ENCODE measurements at places on chromosomes 3 and 15.

- no peak for DNase-seq
Observed at GRCh38 chr3:174644287-174644686, 214.8 kb upstream of the NAALADL2 start.

DNA sequence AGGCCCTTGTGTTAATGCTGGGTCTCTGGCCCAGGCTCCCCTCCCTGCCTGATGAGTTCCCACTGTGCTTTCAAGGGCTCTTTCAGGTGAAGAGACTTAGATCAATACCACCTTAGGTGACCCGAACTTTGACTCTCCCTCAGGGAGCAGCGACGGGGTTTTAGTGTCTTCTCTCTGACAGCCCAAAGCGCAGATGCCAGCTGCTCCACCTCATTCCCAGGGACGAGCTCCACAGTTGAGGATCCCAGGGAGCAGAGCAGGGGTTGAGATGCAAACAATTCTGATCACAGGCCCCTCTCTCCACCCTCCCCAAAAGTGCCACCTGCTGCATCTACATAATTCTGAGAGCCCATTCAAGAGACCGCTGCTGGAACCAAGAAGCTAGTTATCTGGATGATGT lies 265.1 kb downstream of the TJP1 start:
- no peak for DNase-seq

- no peak for DNase-seq
Observed at GRCh38 chr3:67083277-67083676, 85.2 kb downstream of the KBTBD8 start.

- DNase-seq: no peak
Observed at GRCh38 chr15:100944986-100945385, 25.8 kb downstream of the LRRK1 start.

GRCh38 chr15:71496336-71496955 lies 313.9 kb upstream of the NR2E3 start:
- DNase-seq: no peak

- DNase-seq: peak; percentile 66
Observed at GRCh38 chr15:65952391-65953053, 83.2 kb downstream of the RAB11A start.

DNA sequence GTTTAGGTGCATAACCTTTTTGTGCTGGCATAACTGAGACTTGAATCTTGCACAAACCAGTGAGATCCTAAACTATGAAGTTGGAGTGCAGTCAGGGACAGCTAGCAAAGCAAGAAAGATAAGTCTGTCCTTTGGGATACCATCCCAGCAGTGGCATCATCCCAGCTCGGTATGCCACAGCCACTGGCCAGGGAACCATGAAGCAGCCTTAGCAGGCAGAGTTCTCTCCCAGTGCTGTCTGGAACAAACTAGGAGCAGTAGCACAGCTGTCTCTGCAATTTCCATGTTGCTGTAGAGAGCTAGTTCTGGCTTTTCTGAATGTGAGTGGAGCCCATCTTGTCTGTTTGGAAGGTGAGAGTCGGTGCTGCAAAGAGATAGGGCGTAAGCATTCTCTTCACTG lies 130.3 kb downstream of the DTWD1 start:
- DNase-seq: no peak

GRCh38 chr3:54837964-54838363 lies 89.9 kb downstream of the LRTM1 start:
- no peak for DNase-seq

- DNase-seq: peak; percentile 43
Observed at GRCh38 chr3:115217678-115218451, 70.8 kb upstream of the ZBTB20 start.

DNA sequence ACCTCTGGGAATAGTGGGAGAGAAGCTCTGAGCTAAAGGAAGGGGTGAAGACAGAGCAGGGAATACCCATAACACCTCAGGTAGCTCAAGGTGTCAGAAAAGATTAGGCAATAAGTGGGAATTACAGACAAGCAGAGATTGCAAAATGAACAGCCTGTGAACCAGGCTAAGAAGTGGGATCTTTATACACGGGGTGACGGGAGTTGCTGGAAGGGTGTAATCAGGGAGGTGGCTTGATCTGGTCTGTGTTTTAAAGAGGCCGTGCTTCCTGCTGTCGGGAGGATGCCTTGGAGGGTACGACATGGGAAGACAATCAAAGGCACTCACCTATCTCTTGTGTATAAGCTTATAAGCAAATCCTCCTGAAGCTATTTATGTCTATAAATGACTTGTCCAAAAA lies 216.3 kb downstream of the CLSTN2 start:
- no peak for DNase-seq

DNA sequence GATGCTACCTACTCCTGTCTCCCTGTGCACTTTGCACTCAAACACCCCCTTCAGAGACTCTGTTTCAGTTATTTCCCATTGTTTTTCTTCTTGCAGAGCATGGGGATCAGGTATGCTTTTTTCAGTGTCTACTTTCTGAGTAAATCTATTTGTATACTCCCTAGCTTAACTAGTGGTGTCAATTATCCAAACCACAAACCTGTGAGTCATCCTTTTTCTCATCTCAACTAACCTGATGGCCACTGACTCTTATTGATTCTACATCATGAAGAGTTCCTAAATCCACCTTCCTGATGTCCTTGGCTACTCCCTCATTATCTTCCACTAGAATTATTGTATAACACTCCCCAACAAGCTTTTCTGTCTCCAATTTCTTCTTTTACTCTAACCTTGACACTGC lies 68.0 kb downstream of the DIPK2A start:
- no peak for DNase-seq

DNA sequence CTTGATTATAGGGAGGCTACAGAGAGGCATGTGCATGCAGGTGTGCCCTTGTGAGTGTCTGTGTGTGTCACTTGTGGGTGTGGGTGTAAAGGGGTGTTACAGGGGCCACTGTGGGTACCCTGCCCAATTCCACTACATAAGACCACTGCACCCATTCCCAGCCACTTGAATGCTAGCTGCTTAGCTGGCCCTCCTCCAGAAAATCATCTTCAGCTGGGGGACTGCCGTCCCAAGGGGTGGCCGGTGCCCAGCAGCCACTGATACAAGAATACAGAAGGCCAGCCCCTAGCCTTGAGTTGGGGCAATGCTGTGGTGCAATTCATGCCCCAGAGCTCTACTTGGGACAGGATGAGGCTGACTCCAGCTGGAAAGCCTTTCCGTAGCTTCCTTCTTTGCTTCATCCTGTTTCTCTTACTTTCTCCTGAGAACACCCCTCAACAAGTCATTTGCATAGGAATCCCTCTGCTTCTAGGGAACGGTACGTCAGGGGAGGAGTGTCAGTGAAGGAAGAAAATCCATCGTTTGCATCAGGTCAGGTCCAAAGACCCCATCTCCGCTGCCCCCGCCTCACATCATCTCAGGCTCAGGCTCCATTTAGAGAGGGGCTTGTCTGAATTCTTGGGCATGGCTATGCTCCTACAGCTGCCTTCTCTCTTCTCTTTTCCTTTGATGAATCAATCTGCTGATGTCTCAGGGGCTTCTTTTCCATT lies 72.0 kb downstream of the SCN5A start:
- no peak for DNase-seq

DNA sequence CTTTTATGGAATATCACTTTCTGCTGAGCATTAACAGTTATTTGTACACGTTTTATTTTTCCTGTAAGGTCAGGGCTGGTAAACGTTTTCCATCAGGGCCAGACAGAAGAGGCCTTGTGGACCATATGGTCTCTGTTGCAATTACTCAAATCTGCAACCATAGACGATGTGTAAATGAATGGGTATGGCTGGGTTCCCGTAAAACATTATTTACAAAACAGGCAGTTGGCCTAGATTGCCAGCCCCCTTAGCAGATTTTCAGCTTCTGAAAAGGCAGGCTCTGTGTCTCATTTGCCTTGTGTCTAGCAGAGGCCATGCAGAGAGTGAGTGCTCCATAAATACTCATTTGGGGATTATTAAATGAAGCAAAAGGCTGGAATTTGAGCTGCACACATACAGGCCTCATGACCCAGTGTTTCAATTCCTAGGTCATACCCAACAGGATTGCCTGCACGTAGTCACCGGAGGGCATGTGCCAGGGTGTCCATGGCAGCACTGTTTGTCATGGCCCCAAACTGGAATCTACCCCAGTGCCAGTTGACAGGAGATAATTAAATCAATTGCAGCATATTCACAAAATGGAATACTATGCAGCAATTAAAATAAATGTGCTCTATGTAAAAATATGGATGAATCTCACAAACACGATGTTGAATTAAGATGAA lies 51.3 kb downstream of the GPD1L start:
- no peak for DNase-seq

DNA sequence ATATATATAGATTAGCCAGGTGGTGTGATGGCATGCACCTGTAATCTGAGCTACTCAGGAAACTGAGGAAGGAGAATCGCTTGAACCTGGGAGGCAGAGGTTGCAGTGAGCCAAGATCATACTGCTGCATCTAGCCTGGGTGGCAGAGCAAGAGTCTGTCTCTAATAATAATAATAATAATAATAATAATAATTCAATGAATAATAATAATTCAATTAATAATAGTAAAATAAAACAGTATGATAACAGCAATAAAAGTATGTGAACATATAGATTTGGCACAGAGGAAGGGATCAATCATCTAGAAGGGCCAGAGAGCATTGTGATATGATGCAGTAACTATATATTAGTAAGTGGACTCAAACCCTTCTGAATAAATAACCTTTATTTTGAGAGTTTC lies 314.5 kb upstream of the COL8A1 start:
- no peak for DNase-seq

- no peak for DNase-seq
Observed at GRCh38 chr3:54279005-54279583, 156.7 kb downstream of the CACNA2D3 start.

- DNase-seq: no peak
Observed at GRCh38 chr3:150124142-150124541, 153.4 kb upstream of the PFN2 start.

DNA sequence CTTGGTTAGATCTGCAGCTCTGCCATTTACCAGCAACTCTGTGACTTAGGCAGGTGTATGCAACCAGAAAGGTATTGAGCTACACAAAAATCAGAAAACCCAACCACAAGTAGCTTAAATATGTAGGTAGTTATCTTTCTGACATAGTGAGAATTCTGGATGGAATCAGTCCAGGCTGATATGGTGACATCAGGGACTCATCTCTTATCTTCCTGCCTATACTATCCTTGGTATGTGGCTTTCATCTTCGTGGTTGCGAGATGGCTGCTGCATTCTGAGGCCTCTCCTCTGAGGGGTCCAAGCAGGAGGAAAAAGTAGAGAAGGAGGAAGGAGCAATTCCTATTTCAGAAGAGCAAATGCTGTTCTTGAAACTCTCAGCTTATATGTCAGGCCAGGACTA lies 40.0 kb downstream of the CTDSPL start:
- no peak for DNase-seq

DNA sequence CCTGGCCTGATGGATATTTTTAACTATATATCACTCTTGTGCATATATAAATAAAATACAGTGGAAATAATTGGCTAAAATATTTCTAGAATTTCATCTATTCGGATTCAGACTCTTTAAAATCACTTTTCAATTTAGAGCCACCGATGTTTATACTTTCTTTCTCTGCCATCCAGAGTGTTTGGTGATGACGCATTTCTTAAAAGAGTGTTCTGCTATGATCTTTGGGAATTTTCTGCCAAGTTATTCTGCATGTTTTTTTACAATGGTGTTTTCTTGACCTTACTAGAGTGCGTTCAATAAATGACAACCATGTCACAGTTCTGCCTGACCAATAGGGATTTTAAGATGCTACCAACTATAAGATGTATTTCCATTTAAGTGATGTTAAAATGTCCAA lies 30.2 kb downstream of the PPP2R3A start:
- DNase-seq: no peak

DNA sequence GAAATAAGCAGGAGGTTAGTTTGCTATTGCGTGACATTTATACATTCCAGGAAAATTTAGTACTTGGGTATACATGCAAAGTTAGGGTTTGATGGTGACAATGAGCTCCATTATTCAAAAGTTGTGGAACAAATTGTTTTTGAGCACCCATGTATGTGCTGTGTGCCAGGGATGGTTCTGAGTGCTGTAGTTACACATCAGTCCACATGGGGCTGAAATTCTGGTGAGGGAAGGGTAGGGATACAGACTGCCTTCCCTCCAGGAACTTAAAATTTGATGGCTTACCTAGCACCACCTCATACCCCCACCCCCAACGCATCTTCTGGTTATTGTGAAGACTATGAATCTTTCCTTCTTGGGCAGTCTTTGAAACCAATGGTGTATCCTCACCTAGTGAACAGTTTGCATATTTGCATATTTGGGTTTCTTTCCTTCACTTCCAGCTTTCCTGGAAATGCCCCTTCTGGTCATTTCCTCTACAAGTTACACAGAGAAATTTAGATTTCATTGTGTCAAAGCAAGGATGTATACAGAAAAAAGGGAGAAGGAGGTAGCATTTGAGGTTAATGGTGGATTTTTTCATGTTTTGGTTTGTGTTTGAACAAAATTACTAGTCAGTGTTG lies 222.0 kb upstream of the IL12A start:
- no peak for DNase-seq

DNA sequence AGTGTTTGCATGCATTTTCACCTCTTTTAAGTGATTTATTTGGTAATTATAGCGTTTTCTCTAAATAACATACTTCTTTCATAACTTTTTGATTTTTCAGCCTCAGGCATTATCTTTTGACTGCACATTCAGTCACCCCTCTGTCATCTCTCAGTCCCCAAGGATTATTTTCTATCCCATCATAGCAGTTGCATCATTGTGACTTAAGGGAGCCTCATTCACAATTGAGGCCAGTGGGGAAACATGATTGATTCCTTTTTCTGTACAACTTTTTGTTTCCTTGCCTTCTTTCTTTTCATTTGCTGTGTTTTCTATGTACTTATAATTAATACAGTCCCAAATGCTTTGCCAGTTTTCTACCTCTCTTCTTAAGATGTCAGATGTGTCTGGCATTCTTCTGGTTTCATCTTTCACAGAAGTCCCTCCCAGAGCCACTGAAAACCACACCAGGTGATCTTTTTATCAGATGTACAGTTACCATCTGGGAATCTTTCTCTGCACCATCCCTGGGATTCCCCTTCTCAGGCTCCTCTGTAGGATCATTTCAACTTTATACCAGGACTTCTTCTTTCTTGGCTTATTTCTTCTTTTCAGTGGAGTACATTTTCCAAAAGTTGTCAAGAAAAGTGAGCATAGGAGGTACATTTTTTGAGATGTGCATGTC lies 151.4 kb downstream of the RAP2B start:
- no peak for DNase-seq

DNA sequence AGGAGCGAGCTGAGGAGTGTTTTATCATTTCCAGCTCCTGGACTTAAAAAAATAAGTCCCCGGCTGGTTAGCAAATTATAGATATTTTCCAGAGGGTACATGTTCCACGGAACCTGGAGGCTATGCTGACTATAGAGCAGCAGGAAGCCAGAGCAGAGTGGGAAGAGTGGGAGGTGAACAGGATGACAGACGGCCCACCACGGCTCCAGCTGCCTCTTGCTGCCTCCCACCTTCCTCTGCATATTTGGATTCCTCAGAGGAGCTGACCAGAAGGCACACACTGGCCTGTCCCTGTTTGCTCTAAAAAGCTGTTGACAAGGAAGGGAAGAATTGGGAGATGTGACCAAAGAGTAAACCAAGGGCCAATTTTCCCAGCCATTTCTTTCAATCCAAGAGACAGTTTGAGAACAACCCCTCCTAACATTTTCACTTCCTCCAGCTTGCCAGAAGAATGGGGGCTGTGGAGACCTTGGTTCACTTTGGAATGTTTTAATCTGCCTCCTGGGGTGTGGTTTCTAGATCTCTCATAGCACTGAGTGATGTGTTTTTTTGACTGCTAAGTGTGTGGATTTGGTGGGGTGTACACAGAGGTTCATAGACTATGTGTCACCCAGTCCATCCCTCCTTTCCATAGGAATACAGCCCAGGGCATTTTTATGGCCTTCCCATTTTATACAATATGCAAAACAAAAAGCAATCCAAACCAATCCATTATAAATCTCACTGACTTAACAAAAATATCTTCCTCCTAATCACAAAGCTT lies 36.8 kb downstream of the HGD start:
- DNase-seq: no peak

Data from right hindlimb (tissue), 1 donor.